Fibroblast of lung (primary cell): ENCODE measurements at places on chromosomes 4 and X. TPM values are rescaled to one million over a fixed set of nuclear protein-coding genes. Genes with fewer than 3 reads are reported as not detected.

The VEGFD gene
- 2.0 and 2.1 TPM in 2 replicates for total RNA-seq

The NAP1L3 gene
- 1.3 and 5.0 TPM in 2 replicates for total RNA-seq

The DOK7 gene
- under 0.01 and 0.17 TPM in 2 replicates for total RNA-seq

DNA sequence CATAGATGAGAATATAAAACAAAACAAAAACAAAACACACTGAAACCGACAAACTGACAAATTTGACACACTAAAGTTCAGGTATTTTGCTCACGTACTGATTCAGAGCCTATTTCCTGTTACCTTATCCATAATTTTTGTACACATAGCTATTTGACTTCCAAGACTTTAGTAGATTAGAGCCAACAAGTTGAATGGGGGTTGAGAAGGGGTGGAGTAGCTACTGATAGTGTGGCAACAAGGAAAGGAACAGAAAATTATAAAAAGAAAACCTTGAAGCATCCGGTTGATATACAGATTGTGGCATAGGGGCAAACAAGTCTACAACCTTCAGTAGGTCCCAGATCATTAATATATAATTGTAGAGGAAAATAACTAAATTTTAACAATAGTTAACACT is 92.3 kb upstream of the RASGEF1B start:
- peaks cover 3% of the 10 kb centered on the region for H3K4me1 ChIP-seq
- H3K27me3 ChIP-seq: no peaks in the 10 kb centered on the region

The TENT5D gene
- total RNA-seq: under 0.01 TPM in 1 of 2 replicates, not detected in the other

GRCh38 chr4:177680308-177680707 is 238.1 kb upstream of the AGA start:
- no peak overlapping the region for H3K27ac ChIP-seq
- no peaks in the 10 kb centered on the region for H3K36me3 ChIP-seq
- H3K4me1 ChIP-seq: no peaks in the 10 kb centered on the region
- no peak for DNase-seq

DNA sequence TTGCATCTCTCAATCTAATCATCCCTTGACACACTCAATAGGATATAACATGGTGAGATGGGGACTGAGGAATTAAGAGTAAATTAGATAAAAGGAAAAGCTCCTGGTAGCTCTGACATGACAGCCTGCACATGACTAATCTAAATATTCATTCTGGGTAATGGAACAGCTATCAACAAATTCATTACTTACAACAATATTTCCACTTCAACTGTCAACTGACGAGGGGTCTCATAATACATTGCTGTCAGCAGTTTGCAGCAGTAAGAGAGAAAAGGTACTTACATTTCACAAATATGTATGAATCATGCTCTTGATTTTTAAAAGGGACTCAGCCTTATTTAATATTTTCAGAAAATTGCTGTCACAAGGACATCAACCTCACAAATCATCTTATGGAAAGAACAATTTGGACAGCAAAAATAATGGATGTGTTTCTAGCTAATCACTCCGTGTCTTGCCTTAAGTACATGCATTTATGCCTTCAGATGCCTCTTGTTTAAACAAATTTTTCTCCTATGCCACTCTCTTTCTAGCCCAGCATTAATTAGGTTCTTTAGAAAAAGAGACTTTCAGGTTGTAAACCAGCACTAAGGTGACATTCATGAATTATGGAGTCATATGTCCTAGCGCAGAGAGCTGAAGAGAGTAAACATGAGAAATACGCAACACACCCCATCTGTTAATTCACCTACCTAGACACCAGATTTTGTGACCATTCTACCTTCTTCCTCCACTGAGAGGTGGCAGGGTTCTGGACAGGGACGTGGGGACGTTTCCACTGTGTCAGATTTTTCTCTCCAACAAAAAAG is 99.6 kb upstream of the TMEM150C start:
- no peaks in the 10 kb centered on the region for H3K36me3 ChIP-seq
- no peaks in the 10 kb centered on the region for H3K4me1 ChIP-seq
- H3K27ac ChIP-seq: no peak overlapping the region
- H3K27me3 ChIP-seq: no peaks in the 10 kb centered on the region
- H3K4me3 ChIP-seq: no peak overlapping the region
- DNase-seq: no peak

The KLF8 gene
- 1.0 and 3.0 TPM in 2 replicates for total RNA-seq

The MAGEA9B gene
- total RNA-seq: not detected in 2 replicates

DNA sequence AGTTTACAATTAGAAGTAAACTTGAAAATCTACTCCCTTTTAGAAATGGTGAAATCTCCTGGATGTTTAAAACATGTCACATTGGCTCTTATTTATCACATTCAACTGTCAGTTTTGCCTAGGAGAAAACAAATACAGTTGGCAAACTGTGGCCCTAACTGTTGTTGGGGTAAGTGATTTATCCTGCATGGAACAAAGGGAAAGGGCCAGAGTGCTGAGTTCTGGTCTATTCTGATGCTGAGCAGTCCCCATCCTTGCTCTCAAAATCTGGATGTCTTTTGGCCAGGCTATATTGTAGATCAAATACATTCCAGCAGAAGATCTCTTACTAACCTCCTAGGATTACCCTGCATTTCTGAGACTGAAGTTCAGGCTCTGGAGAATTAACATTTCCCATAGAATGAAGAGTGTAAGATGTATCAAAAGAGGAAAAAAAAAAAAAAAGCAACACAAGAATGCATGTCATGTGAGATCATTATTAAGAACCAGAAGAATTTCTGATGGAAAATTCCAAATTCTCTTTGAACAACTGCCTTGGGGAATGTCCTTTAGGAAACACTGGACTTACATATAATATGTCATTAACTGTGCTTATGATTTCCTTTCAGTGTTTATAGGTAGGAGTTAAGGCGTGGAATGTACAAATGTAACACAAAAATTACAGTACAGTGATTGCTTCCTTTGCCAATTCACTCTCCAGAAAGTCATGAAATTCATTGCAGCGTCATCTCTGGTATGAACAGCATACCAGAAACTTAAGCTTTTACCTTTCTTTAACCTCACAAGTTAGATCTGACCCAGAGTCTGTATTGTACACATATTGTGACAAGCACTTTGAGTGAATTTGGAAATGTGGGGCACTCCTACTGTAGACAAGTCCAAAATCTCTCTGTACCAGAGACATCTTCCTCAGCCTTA is 1012.5 kb upstream of the LCORL start:
- H3K36me3 ChIP-seq: no peaks in the 10 kb centered on the region
- H3K27ac ChIP-seq: no peak overlapping the region
- no peaks in the 10 kb centered on the region for H3K27me3 ChIP-seq
- DNase-seq: peak; percentile 21
- no peaks in the 10 kb centered on the region for H3K4me1 ChIP-seq

DNA sequence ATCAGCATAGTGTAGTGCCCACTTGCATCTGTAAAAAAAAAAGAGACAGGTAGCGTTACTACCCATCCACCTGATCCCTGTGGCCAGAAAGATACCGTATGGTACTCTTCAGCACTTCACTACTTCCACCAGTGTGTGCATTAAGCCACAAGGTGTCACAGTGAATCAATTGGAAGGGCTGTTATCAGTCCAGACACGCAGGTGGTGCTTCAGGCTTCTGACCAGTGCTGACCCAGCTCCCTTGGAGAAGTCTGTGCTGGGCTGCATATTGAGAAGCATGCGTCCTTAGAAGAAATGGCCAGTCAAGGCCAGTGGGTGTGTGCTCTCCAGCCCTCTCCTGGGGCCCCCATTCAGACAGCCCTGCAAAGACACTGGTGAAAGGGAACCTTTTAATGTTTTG is 10.6 kb downstream of the LDB2 start:
- H3K27me3 ChIP-seq: no peaks in the 10 kb centered on the region
- H3K4me3 ChIP-seq: no peak overlapping the region
- no peak for DNase-seq
- no peak overlapping the region for H3K27ac ChIP-seq
- H3K4me1 ChIP-seq: no peaks in the 10 kb centered on the region

The CTAG2 gene
- total RNA-seq: not detected in 2 replicates

DNA sequence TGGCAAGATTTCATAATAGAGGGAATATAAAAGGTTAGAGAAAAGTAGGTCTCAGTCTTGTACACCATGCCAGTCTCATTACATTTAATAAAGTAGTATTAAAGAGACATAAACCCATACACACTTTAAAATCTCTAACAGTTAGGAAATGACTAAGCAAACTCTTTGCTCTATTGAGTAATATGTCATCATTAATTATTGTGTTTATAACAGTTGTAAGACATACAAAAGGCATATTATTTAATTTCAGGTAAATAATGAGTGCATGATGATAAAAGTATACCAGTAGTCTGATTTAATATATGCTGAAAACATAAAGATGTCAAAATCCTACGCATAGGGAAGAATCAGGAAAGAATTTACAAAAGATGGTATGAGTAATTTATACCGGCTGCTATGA is 31.0 kb upstream of the FGG start:
- H3K27ac ChIP-seq: no peak overlapping the region
- H3K36me3 ChIP-seq: no peaks in the 10 kb centered on the region
- DNase-seq: no peak
- H3K4me3 ChIP-seq: no peak overlapping the region

- peaks cover 7% of the 10 kb centered on the region for H3K4me1 ChIP-seq
- H3K27ac ChIP-seq: peak overlapping the region; percentile 77
- peak; percentile 79 for DNase-seq
- no peaks in the 10 kb centered on the region for H3K36me3 ChIP-seq
- no peaks in the 10 kb centered on the region for H3K27me3 ChIP-seq
Observed at GRCh38 chrX:130173190-130173895, 1.6 kb downstream of the RAB33A start.

The PNMA5 gene
- not detected in 2 replicates for total RNA-seq

The KLHL13 gene
- total RNA-seq: 8.2 and 22.5 TPM in 2 replicates

GRCh38 chrX:153728095-153728494 is 3.4 kb downstream of the ABCD1 start:
- H3K4me1 ChIP-seq: peaks cover 10% of the 10 kb centered on the region
- DNase-seq: no peak
- H3K36me3 ChIP-seq: no peaks in the 10 kb centered on the region
- H3K4me3 ChIP-seq: no peak overlapping the region
- no peaks in the 10 kb centered on the region for H3K27me3 ChIP-seq

The SOX3 gene
- not detected in 2 replicates for total RNA-seq

- no peaks in the 10 kb centered on the region for H3K4me1 ChIP-seq
- DNase-seq: no peak
- no peak overlapping the region for H3K4me3 ChIP-seq
- no peaks in the 10 kb centered on the region for H3K36me3 ChIP-seq
- no peaks in the 10 kb centered on the region for H3K27me3 ChIP-seq
Observed at GRCh38 chr4:38016698-38017097, 56.5 kb downstream of the PTTG2 start.

- H3K27me3 ChIP-seq: no peaks in the 10 kb centered on the region
- peaks cover 3% of the 10 kb centered on the region for H3K4me1 ChIP-seq
- no peak overlapping the region for H3K27ac ChIP-seq
- no peak overlapping the region for H3K4me3 ChIP-seq
- DNase-seq: no peak
- H3K36me3 ChIP-seq: no peaks in the 10 kb centered on the region
Observed at GRCh38 chr4:48311896-48312295, 29.4 kb upstream of the SLAIN2 start.

The STATH gene
- not detected in 2 replicates for total RNA-seq

DNA sequence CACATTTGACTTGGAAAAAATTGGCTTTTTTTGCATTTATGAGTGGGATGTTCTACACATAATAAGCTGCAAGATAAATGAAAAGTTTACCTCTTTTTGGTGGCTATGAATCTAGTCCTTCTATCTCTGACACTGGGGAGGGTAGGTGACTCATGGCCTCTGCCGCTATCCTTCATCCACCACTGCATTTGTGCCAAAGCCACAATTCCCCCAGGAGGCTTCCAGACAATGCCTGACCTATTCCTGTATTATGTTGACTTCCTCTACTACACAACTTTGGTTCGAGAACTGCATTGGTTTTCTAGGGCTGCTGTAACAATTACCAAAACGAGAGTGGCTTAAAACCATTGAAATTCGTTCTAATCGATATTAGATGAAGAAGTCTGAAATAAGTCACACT is 245.6 kb downstream of the TRAM1L1 start:
- H3K36me3 ChIP-seq: no peaks in the 10 kb centered on the region
- no peak overlapping the region for H3K27ac ChIP-seq
- H3K4me1 ChIP-seq: no peaks in the 10 kb centered on the region
- no peak overlapping the region for H3K4me3 ChIP-seq
